ENCODE measurements at places on chromosomes 11 and 22.
A peak's percentile ranks its signal among the peaks of the same experiment; 100 is the strongest.

DNA sequence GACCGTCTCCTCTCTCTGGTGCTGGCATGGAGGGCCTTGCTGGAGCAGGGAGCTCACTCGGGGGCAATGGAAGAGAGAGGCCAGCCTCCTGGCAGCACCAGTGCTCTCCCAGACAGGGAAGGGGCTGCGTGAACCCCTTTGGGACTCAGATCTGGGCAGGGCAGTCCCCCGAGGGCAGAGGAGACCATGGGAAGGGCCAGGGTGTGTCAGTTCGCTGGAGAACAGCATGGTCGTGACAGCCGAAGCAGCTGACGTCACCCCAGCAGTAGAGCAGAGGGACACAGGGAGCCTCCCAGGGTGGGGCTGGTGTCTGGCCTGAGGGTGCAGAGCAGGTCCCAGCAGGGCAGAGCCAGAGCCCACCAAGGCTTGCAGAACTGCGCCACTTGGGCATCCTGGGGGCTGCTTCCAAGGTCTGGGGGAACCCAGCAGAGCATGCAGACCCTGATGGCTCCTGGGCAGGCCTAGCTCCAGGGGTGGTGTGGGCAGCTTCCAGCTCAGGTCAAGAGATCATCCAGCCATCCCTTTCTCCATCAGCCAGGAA, 71.0 kb upstream of the KCNQ1OT1 start:
- DNase-seq, result no peak

DNA sequence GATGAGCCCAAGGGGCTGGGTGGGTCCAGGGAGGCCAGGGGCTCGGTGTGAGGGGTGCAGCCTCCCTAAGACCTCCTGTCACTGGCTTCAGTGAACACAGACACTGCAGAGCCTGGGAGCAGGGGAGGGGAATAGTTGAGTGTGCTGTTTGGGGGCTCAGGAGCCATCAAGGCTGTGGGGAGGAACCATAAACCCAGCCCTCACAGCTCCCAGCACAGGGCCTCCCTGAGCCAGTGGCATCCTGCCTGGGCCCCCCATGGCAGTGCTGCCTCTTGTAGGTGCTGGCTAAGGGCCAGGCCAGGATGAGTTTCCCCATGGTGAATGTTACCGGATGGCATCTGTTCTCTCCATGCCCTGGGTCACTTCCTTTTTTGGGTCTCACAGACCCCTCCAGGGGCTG, 25.5 kb downstream of the KCNJ5 start:
- DNase-seq, result no peak

DNA sequence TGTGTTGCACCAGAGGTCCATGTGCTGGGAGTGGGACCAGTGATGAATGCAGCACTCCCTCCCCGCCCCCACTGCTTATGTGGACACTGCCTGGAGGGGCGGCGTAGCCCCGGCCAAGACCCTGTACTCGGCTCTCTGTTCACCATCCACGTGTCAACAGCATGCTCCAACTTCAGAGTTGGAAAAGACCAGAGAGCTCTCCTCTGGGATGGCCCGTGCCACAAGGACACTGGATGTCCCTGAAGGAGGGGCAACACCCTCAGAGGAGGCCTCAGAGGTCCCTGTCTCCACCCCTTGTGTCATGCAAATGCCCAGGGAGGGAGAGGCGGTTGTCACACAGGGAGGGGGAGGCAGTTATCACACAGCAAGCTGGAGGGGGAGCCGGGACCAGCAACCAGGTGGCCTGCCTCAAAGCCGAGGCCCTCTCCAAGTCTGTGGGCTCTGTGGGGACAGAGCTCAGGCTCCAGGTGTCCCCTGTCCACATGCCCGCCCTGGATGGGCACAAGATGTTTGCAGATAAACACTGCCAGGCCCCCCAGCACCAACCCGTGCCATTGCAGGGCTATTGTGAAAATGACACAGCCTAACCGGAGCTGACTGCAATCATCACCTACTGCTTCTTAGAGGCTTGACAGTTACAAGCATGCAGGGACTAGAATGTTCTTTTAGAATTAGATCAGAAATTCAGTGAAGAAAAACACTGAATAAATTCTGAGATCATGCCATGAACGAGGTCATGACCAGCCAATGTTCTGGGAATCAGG, 121.1 kb downstream of the PHF21B start:
- DNase-seq, result no peak

DNA sequence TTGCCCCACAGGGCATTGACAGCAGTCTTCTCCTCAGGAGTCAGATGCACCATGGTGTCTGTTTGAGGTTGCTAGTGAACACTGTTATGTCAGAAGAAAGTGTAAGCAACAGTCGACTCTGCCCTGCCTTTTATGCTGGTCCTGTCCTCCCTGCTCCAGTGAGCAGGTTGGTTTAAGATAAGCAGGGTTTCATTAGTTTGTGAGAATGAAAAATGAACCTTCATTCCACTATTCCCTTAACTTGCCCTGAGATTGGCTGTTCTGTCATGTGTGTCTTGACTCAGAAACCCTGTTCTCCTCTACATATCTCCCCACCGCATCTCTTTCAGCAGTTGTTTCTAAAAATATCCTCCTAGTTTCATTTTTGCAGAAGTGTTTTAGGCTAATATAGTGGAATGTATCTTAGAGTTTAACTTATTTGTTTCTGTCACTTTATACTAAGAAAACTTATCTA, at the start of gene HBD:
Gene HBD, minus strand, starts transcription at position 103 of the 454 bp plus-strand sequence. Its CDS starts 50 bp downstream, at position 53.
- no peak for DNase-seq

DNA sequence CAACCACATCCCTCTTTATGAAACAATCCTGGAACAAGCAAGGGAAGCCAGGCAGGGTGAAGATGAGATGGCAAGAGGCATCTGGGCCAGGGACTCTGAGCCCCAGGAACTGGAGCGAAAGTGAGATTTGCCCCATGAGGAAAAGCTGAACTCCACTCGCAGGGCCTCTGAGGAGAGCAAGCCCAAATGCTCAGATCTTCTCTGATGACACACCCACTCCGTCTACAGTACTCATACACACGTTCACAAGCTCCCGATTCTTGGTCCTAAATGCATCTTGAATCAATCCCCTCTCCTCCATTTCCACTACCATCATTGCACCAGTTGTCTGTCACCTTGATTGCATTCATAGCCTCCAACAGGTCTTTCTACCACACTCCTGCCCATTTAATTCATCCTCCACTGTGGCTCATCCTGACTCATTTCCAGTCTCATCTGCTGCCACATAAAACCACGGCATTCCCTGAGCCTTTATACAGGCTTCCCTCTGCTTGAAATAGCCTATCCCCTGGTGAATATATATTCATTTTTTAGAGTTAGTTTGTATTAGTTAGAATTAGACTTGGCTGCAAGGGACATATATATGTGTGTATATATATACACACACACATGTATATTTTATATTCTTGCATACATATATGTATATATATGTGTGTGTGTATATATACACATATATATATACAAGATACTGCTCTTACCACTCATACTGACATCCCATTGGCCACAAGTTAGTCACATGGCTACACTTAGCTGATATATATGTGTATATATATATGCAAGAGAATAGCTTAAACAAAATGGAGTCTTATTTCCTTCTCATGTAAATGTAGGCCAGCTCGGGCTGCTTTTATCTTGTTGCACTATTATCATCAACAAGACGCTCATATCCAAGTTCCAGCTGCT, 1.4 kb upstream of the APOA5 start:
- no peak for DNase-seq

DNA sequence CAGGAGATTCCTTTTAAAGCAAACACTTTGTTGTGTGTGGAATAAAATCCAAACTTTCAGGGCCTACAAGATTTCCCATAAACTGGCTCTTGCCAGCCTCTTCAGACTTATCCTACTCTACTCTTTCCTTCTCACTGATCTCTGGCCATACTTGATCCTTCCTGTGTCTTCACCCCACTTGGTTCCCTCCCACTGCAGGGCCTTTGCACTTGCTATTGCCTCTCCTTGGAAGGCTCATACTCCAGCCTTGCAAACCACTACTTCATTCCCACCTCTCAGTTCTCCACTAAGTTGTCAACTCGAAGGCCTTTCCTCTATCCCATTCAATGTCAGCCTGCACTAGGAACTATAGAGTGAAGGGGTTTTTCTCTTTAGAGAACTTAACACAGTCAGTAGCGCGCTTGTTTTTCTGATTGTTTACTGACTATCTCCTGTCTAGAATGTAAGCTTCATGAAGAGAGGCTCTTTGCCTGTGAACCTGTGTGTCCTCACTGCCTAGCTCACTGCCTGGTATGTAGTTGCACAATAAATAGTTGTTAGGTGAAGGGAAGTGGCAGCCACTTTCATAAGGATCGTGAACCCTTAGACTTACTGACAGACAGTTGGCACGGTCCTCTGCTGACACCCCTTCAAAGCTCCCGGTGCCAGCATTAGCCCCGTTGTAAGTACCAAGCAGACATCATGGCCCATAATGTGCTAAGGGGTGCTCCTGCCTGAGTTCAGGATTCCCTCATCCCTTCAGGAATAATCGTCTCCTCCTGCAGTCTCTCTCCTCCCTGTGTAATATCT, 833 bp upstream of the ME3 start:
- no peak for DNase-seq

- peak; percentile 70 for DNase-seq
Observed at GRCh38 chr11:859394-860131, 16.9 kb downstream of the TSPAN4 start.

DNA sequence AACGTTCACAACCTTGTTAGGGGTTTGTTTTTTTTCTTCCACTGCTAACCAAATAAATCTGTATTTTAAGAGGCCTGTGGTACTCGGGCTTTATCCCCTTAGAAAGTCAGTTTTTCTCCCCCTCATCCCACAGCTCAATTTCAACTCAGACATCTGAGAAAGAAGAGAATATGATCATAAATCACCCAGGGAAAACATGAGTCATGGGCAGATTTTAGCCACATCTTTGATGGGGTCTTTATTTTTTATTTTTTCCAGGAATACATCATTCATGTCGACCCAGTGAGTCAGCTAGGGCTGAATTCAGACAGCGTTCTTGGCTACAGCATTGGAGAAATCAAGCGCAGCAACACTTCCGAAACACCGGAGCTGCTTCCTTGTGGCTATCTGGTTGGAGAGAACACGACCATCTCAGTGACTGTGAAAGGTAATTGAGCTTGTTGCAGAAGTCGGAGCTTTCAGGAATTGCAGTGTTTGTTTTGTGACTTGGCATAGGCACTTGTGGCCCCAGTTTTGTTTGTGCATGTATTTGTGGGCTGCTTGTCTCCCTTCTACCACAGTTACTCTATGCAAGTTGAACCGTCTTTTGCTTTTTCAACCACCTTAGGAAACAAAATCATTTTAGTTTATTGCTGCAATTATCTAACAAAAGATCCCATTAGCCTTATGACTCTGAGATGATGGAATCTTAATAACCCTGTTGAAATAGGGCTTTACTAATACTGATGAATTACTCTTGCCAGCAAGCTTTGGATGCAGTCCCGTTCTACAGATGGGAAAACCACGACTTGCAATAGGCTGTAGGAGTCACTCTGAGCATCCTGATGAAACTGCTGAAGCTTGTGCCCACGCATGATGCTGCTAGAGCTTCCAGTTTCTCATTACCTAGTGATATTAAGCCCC, 62.7 kb downstream of the DBX1 start:
- DNase-seq, result no peak

- DNase-seq, result peak; percentile 67
Observed at GRCh38 chr11:9265211-9266131, at the start of gene DENND5A. DENND5A (minus strand) TSS chr11:9265350; CDS start chr11:9265069, 281 bp downstream.

Measured in NCI-H2171 (cell line).